Stimulated activated CD4-positive, alpha-beta T cell treated with anti-CD3 and anti-CD28 coated beads, TNF-alpha, amount 100 ng/mL, for 1 hour (primary cell): ENCODE measurements at places on chromosomes 16 and 17.

GRCh38 chr17:29615492-29616299, 7.0 kb downstream of the CORO6 start:
- peak; percentile 81 for DNase-seq

GRCh38 chr16:89613954-89614459, 565 bp downstream of the DPEP1 start:
- DNase-seq, result no peak

DNA sequence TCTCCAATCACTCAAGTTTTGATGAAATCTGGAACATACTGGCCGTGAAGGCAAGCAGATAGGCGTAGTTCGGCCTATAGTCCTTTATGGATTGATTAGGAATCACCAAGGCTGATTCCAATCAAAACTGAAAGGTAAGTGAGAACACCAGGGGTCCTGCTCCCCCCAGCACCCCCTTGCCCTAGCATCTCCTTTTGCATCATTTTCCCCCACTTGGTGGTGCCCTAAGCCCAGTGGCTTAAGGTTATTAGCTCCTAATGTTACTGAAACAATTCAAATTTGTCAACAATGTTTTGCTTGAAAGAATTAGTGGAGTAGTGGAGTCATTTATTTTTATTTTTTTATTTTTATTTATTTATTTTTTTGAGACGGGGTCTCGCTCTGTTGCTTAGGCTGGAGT, 4.9 kb downstream of the SLFN14 start:
- DNase-seq, result no peak

DNA sequence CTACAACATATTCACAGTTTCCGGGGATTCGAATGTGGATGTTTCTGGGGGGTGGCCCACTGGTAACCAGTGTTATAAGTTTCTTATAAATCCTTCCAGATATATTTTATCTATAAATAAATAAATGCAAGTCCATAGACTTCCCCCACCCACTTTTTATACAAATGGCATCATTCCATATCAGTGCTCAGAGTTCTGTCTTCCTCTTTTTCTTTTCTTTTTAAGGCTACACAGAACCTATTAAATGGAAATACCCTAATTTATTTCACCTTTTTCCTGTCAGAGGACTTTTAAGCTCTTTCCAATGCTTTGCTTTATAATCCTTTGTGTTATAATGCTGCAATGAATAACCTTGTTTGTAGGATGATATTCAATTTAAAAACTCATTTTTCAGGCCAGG, 3.8 kb downstream of the LGALS9 start:
- no peak for DNase-seq

- DNase-seq, result no peak
Observed at GRCh38 chr17:45341533-45342158, 24.8 kb upstream of the MAP3K14 start.

- no peak for DNase-seq
Observed at GRCh38 chr17:28648698-28649097, 3.7 kb upstream of the BLTP2 start.

DNA sequence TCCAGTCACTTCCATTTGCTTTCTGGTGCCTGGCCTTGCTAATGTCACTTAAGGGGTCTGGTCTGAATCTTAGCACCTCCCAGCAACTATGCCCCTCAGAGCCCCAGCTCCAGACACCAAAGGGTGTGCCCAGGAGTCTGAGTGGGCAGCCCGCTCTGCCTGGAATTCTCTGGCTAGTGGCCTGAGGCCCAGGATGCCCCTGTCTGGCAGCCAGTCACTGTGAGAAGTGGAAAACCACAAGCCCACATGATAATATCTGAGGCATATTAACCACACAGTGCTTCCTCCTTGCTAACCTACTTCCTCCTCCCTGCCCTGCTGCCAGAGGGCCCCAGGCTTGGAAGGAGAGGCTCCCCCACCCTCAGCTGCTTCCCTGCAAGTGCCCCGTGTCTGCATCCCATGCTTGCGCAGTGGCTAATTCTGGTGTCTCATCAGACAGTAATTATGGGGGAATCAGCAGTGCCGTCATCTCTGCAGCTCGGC, 14.0 kb downstream of the SRCIN1 start:
- DNase-seq, result no peak

DNA sequence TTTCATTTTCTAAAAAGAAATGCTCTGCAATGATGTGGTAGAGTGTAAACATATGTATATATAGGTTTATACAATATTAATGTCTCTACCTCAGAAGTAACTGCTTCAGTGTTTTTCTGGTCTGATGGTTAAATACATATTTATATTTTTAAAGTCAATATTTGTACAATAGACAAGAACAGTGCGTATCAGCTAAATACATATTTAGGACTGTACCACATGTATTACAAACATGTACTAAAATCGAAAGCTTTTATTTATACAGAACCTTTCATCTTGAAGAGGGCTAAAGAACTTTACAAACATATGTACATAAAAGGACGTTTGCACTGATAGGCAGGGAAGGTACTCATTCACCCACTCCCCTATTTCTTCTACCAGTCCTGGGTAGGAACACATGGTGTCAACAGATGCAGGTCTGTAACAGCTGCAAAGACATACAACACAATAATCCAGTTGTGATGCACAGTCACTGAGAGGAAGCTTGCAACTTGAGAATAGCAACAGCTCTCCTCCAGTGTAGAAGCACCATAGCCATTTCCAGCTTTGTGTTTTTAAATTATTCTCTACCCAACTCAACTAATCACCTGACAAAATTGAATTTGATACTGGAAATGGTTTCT, 206.9 kb upstream of the C17orf78 start:
- DNase-seq, result no peak

DNA sequence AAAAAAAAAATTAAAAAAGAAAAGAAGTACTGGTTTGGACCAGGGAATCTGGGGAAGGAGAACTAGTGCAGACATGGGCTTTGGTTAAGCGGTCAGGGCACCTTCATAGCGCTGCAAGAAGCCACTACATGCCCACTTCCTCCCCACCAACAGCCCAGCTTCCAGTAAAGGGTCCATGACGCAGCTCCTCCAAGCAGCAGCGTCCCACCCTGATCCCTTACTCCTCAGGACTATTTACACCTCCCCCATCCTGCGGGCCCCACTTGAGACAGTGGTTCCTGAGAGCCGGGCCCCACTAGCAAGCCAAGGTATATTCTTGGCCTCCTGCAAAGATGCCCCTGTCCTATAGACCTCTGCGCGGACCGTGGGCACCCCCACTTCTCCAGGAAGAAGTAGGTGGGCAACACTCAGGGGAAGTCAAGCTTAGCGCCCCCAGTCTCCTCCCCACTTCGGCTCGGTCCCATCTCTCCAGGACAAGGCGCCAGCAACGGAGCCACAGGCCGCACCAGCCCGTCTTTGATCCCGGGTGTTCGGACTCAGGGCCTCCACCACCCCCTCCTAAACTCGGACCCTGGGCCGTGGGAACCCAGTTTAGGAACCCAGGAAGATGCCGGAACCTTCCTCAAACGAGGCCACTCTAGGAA, 913 bp upstream of the PRR14 start:
- no peak for DNase-seq

GRCh38 chr16:84458606-84459532, 45.6 kb downstream of the MEAK7 start:
- no peak for DNase-seq

GRCh38 chr16:17817943-17818342, 347.2 kb upstream of the XYLT1 start:
- DNase-seq, result no peak

DNA sequence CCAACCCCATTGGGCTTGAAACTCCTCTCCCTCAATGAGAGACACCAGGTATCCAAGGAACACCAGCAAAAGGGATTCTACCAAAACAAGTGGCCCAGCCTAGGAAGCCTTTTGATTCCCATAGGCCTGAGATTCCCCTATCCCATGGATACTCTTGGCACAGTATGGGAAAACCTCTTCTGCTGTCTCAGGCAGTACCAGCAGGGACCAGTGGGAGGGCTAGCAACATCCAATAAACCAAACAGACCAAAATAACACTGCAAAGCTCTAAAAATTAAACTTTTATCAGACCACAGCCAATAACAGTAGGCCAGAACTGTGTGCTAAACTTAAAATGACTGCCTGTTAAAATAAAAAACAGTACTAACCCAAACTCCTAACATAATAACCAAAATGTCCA, 153.9 kb upstream of the CES5A start:
- DNase-seq, result no peak

DNA sequence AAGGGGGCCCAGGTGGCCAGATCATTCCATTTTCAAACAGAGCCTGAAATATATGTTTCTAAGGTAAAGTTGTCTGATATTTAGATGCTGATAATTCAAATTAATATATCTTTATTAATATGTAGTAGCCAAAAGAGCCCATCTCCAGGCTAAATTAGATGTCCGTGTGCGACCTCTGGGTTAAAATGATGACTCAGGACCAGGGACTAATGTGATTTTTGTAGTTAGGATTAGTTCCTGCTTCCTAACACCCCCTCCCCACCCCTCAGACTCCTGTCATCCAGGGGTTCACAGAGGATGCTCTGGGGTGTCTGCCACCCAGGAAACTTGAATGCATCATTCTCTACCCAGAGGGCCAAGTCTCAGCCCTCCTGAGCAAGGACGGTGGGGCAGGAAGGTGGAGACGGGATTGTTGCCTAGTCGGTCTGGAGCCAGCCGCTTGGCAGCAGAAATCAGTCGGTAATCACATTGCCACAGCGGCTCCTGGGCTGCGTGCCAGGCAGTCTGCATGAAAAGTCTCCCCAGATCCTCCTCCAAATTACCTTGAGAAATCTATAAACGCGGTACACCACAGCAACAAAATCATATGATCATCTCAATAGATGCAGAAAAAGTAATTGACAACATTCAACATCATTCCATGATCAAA, 29.8 kb downstream of the CNGB1 start:
- no peak for DNase-seq

DNA sequence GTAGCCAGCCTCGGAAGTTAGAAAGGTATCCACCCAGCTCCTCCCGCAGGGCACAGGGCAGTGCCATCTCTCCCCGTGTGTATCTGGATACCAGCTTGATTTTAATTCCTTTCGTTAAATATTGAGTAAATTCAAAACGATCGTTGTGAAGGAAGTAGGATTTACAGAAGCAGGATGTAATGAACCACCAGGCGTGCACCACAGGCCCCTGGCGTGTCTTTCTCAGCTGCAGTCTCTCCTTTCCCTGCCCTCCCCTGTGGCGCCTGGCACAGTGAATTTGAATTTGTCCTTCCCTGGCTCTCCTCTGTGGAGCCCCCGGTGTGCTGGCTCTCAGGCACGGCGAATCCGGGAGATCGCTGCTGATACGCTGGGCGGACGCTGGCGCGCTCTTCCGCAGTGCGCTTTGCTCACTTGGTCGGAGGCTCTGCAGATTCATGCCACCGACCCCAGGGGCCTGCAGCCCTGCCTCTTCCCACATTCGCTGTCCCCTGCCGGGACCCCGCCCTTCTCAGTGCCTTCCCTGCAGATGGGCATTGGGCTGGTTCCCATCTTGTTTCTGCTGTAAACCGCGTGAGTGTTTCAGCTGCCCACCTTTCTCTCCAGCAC, 164.6 kb downstream of the RPTOR start:
- DNase-seq, result no peak

DNA sequence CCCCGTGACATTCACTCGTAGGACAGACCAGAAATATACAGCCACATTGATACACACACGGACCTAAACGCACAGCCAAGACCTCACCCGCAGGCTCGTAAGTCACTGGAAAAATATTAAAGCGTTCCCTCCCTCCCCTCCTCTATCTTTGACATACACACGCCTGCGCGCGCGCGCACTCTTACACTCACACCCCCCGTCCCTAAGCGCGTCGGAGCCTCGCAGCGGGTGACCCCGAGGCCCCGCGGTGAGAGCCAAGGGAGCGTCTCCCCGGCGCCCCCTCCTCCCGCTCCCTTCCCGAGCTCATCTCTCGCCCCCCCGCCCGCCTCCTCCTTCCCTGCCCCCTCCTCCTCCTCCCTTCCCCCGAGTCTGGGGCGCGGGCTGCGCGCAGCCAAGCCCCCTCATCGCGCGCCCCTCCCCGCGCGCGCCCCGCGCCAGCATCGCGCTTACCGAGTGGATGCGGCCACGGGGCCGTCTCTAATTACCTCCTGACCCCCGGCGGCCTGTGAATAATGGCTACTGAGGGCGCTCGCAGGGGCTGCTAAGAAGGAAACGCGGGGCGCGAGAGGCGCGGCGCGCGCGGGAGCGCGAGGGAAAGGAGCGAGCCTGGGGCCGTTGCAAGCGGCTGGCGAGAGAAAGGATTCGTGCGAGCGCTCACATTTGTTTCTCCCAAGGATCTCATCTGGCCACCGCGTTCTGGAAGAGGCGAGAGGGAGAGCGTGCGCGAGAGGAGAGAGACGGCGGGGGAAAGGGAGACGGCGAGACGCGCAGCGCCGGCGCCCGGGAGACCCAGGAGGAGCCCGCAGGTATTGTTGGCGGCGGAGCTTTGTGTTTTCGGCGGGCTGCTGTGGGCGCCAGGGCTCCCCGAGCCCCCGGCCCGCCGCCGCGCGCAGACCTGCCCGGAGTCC, 42.4 kb downstream of the RAI1 start:
- no peak for DNase-seq

DNA sequence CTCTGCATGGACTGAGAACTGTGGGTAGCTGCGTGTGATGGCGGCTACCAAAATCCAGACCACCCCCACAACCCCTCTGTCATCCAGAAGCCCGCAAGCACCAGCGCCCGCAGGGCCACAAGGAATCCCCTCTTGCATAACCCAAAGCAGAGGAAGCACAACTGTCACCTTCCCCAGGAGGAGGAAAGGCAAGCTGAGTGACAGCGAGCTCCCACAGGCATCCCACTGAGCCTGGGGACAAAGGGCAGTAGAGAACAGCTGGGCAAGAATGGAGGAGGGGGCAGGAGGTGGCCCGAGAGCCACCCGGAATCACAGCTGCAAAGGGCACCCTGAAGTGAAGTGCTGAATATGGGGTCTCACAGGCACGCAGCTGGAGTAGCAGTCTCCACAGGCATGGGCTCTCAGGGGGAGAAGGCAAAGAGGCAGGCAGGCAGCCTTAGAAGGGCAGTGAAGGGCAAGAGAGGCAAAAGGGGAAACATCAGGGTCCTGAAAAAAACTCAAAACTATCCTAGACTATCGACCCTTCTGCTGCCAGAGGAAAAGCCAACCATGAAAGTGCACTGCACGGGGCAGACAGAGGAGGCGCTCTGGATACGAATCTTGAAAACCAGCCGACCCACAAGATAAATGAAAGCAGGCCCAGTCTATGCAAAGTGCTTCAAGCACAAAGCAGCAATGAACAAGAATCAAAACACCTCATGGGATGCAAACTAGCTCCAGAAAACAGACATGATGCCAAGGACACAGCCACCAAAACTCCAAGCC, 17.1 kb downstream of the USP36 start:
- DNase-seq, result no peak

GRCh38 chr17:44308320-44308818, at the start of gene RUNDC3A:
Gene RUNDC3A, plus strand, starts transcription at chr17:44308601. Its CDS starts 232 bp downstream, at chr17:44308833.
- DNase-seq, result peak; percentile 66

DNA sequence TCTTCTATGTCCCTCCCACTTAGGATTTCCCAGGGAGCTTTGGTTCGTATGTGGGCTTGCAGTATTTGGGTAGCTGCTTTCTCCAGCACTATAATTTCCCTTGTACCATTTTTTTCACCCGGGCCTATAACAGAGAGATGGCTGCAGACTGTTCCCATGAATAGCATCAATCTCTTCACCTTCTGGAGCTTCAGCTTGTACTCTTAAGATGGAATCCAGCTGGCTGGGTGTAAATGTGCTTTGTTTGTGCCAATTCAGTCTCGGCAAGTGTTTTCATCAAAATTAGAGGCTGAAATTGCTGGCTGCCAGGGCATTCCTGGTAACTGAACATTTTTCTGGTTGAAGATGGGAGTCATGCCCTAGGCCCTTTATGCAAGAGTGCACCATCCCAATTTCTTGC, 12.2 kb upstream of the CPD start:
- DNase-seq, result no peak
